ENCODE measurements at places on chromosomes 1 and 21.

DNA sequence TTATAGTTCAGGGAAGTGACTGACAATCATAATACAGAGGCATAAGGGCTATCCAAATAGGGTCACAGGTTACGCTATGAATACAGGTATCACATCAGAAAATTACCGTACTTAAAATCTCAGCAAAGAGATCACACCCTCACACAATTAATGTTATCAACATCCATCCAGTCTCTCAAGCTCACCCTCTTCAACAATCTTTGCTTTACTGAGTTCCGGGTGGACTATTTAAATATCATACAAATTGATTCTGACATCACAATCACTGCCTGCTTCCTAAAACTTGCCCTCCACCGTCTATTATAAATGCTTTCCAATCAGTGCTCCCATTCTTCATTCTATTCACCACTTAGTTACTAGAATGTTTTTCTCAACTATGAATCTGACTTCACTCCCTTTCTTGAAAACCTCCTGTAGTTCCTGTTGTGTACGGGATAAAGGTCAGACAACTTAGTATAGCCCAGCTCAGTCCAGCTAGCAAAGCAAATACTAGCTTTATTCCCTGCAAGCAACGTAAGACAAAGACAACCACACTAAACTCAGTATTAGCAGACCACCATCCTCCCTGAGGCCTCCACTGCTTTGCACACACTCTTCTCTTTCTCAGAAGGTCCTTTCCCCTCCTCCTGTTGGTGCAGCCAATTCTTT is 398.7 kb downstream of the SMYD3 start:
- DNase-seq = no peak

DNA sequence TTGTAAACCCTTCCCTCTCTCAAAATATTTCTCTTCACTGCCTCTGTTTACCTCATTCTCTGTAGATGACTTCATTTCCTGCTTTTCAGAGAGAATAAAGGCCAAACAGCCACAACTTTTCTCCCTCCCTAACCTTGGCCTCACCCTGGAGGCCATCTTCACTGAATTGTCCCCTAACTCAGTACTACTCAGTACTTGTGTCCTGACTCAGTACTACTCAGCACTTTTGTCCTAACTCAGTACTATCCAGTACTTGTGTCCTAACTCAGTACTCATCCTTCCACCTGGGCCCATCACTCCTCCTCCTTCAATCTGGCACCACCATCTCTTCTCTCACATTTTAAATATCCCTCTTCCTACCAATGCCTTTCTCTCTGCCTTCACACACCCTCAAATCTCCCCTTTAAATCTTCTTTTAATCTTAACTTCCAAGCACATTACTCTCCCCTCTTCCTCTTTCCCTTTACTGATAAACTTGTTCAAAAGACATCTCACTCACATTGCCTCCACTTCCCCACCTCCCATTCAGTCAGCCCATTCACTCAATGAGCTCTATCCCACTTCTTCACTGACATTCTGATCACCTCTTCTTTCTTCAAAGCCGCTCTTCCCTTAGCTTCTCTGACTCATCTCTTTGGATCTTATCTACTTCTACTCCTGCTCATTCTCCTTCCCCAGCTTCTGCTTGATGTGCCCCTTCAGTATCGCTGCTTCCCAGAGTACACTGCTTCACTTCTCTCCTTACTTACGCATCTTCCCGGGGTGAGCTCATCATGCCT is 121.4 kb downstream of the RNF220 start:
- DNase-seq = no peak

- DNase-seq = no peak
Observed at GRCh38 chr1:196997423-196997822, 20.1 kb downstream of the CFHR5 start.

- DNase-seq = no peak
Observed at GRCh38 chr1:170254371-170254770, 108.6 kb downstream of the NTMT2 start.

DNA sequence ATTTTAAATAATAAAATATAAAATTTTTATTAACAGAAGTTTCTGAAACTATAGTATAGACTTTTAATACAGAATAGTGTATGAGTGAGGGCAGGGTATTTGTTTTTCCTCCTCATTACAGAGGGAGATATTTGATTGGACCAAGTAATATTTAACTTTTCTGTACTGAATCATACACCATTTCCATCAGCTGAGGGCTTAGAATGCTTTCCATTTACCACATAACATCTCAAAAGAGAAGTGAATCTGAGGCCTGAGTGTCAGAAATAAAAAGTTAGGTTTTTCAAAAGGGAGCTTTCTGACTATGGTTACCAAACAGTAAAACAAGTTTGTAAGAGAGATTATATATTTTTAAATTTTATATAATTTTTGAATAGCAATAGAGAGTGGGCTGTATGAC is 29.5 kb downstream of the TLCD4 start:
- DNase-seq = no peak

DNA sequence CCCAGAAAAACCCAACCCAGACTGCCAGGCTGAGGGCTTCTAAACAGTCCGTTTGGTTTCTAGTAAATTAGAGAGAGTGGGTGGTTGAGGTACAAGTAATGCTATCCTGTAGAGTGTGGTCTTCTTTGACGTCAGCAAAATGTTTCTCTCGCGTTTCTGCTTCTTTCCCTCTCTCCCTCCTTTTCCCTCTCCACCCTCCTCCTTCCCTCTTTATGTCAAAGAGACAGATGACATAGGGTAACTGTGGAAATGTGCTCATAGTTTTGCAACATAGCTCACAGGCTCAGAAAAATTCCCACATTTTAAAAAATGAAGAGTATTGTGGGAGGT is 158.3 kb downstream of the TOMM20 start:
- DNase-seq = no peak

- no peak for DNase-seq
Observed at GRCh38 chr1:118739501-118739900, 248.6 kb downstream of the TBX15 start.

DNA sequence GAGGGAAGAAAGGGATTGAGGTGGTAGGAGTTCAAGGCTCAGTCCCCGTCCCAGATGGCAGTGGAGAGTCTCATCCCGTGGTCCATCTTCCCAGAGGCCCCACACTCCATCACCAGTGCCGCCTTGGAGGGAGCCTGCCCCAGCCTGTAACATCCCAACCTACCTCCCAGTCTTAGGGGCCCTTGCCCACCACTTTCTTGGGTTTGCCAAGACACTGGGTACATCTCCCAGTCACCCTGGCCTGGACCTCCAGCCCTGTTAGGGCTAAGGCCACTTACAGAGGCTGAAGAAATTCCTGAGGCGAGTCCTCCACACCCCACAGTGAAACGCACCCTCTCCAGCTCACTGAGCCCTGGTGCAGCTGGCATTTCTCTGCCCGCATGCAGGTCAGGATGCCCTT is 3.3 kb downstream of the TMEM200B start:
- no peak for DNase-seq

DNA sequence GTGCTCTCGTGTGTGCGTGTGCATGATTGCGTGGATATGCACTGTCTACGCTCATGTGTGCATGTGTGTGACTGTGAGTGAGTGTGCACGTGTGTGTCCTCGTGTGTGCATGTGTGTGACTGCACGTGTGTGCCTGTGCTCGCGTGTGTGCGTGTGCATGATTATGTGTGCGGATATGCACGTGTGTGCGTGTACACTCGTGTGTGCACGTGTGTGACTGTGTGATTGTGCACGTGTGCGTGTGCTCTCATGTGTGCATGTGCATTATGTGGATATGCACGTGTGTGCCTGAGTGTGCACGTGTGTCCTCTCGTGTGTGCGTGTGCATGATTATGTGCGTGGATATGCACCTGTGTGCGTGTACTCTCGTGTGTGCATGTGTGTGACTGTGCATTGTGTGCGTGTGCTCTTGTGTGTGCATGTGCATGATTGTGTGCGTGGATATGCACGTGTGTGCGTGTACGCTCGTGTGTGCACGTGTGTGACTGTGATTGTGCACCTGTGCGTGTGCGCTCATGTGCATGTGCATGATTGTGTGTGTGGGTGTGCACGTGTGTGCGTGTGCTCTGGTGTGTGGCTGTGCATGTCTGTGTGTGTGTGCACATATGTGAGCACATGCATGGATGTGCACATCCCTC is 2.2 kb downstream of the MMEL1 start:
- no peak for DNase-seq

All from CD4-positive, alpha-beta T cell treated with Interleukin-4 for 4 hours (primary cell).